ENCODE measurements at places on chromosomes 1 and 21.

GRCh38 chr21:41360072-41360821, 1.6 kb upstream of the MX2 start:
- DNase-seq, result no peak

DNA sequence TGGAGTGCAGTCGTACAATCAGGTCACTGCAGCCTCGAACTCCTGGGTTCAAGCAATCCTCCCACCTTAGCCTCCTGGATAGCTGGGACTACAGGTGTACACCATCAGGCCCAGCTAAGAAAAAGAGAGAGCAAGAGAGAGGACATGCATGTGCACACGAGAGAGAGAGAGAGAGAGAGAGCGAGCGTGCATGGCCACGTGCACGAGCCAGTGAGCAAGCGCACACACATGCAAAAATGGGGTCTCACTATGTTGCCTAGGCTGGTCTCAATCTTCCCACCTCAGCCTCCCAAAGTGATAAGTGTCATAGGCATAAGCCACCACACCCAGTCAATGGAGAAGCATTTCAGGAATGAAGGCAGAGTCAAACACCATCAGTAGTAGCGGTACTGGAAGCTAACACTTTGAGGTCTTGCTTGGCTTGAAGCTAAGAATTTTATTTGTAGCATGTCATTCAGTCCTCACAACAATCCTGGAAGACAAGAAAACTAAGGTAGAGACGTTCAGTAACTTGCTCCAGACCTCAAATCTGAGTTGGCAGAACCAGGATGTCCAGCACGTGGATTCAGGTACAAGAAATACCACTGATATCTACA, 14.5 kb downstream of the GNB1 start:
- DNase-seq, result no peak

DNA sequence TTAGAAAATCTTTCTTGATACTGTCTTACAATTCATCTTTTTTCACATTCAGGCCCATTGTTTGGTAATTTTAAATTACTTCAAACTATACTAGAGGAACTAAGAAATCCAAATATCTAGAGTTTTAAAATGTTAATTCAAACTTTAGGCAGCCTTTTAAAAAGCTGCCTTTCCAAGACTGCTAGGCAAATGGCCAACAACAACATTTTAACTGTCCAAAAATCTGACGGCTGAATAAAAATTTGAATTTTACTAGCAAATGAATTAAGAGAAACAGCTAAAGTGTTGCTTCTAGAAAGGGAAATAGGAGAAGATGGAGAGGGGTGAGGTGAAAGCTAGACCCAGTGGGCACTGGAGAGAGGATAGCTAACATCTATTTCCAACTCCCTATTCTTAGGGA, 17.2 kb downstream of the DPYD start:
- no peak for DNase-seq

DNA sequence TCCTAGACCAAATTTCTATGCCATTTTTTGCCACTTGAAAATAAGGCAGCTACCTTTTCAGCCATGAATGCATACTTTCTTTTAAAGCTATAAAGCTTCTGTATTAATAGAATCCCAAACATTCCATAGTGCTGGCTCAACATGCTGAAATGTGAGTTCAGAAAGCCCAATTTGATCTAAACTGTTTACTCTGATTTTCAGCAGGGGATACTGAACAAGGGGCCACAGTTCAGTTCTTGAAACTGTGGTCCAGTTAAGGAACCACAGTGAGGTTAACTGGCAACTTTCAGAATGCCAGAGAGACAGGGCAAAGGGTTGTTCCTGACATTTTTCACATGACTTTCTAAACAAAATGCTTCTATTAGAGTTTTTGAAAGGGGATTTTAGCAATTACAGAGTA, 85.7 kb upstream of the COL11A1 start:
- no peak for DNase-seq

GRCh38 chr1:161197560-161198193, 1.2 kb downstream of the ADAMTS4 start:
- DNase-seq, result no peak

GRCh38 chr1:234765181-234765580, 155.2 kb upstream of the IRF2BP2 start:
- DNase-seq, result no peak

DNA sequence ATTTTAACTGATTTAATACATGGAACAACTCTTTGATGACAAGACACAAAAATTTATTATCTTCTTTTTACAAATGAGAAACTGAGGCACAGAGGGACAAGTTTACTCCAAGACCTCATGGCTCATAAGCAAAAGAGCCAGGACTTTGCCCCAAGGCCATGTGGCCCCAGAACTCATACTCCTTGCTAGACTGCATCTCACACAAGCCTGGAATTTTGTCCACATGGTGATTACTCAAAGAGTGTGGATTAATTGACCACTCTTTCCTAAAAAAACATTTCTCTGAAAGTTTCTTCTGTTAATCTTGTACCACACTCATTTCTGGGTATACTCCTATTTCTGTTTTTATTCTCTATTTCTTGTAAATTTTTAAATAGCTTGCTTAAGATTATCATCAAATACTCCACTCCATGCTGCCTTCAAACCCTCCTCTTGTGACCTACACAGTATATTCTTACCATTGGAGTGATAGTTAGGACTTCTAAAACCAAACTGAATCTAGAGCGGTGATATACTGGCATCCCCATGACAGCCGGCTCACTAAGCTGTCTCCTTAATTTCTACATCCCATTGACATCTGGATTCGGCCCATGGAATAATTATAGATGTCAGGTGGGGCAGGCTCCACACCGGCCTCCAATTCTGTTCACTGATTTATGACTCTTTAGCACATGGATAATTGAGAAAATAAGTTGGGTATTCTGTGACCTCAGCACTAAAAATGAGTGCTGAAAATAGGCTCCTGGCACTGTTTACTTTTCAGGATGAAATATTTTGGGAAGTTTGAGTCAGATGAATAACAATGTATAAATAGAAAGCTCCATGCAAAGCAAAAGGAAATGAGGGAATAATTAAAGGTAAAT, 16.1 kb downstream of the RGS4 start:
- no peak for DNase-seq

DNA sequence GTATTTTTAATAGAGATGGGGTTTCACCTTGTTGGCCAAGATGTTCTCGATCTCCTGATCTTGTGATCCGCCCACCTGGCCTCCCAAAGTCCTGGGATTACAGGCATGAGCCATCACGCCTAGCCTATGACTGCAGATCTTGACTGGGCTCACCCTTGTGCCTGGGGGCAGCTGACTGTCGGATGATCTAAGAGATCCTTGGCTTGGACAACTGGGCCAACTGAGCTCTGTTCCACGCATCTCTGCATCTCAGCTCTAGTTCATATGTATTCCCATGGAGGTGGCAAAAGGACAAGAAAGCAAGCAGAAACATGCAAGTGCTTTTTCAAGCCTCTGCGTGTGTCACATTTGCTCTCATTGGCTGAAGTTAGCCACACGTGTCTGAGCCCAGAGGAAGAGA, 75.8 kb upstream of the SELENON start:
- DNase-seq, result no peak

- no peak for DNase-seq
Measured at GRCh38 chr1:67573311-67573872, 111.6 kb upstream of the GADD45A start.

GRCh38 chr1:155134880-155135414, 705 bp upstream of the SLC50A1 start:
- DNase-seq, result no peak

DNA sequence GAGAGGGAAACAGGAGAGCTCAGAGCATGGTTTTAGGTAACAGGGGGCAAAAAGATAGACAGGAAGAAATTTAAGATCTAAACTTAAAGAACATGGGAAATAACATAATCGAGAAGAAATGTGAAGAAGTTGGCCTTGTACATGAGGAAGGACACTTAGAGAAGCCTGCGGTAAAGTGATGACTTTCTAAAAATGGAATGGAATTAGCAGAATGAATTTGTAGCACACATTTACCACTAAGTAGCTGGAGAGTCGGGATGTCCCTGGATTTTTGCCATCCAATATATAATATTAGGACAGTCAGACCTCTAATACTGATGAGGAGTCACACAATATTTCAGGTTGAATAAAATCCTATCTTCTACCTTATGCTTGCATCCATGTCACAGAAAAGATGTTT, 77.7 kb upstream of the C1orf87 start:
- DNase-seq, result no peak

DNA sequence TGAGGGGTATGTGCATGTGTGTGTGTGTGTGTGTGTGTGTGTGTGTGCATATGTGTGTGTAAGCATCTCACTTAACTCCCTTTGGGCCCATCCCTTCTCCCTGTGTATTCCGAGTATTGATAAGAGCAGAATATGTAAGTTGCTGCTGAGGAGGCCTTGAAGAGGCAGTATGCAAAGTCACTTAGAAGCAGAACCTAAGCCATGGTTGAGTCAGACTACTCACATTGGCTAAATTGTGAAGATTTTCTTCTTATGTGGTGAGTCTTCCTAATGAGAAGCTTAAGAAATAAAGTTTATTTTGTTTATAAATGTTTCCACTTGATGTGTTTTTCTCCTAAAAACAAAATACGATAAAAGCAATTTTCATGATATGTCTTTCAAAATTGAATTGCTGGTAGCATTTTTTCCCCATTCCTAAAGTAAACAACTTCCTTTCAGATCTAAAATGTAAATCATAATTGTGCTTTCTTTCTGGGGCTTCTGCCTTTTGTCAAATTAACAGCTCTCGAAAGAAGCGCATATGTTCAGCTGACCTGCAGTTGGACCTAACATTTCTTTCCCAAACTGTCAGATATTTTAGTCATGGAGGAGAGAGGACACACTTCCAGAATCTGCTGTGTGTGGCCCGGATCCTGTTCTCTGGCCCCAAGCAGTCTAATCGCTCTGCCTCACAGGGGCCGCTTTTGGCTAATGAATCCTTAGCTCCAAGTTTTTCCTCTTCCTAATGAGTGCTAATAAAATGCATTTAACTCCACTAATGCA, 284.0 kb downstream of the DUSP10 start:
- DNase-seq, result no peak

- DNase-seq, result no peak
Measured at GRCh38 chr21:45571641-45572040, 29.4 kb upstream of the SLC19A1 start.

DNA sequence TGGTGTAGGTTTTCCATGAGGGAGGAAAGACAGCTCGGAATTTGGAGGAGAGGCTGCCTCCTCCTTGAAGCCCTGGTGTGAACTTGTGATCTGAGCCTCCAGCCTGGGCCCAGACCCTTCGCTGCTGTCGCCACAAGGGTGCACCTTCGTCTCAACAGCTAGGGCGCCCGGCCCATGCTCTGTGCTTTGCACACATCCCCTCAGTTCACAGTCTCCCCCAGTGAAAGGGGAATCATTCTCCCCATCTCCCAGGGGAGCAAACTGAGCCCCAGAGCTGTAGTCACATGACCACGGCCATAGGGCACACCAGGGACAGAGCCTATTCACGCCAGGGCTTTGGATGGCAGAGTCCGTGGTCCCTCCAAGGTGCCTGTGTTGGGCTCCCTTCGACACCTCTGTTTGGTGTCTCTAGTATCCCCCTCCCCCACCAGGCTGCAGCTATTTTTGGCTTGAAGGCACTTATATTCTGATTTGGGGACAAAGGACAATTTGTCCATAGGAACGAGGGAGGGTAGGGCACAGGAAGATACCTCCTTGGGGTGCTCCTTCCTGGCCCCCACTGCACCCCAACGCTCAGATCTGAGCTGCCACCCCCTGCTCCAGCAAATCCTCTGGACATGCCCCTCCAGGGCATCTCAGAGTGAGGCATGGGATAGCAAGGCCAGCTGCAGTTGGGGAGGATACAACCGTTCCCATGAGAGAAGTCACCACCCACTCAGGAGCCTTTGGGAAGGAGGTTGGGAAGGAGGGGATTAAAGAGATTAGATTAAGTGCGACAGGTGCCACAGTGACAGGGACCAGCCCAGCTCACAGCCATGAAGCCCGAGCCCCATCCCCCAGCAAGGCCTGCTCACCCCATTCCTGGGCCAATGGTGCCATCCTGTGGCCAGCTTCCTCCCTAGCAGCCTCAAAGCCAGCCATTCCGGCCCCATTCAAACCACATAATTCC, 15.7 kb downstream of the MATN1 start:
- DNase-seq, result no peak

GRCh38 chr21:25506887-25507286, 100.4 kb downstream of the MRPL39 start:
- no peak for DNase-seq

DNA sequence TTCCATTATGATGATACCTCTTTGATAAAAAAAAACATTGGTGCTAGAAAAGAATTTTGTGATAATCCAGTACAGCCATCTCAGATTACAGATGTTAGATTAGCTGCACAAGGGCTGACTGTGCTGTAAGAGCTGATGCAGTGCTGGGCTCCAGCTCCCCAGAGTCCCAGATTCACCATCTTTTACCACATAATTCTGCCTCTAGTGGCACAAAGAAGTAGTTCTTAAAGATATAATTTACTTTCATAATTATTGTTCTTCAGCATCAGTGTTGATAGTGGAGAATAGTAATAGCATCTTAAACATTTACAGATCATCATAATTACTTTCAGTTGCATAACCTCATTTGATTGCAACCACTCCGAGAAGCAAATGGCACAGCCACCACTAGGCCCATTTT, 262.1 kb downstream of the BRINP2 start:
- DNase-seq, result no peak

DNA sequence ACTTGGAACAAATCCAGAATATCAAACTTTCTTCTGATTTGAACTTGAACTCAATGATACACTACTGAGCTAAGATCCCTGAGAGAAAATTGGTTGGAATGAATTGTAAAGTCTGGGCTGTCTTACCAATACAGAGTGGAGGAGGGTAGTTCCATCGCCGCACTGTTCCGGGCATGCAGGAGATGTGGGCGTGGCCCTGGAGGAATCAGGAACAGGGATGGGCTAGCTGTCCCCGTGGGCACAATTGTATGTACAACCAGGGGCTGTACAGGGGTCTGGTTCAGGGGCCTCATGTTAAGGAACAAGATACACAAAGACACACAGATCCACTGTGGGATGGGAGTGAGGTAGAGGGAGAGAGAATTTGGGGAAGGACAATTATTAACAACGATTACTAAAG, 144.3 kb downstream of the ZSCAN20 start:
- no peak for DNase-seq

DNA sequence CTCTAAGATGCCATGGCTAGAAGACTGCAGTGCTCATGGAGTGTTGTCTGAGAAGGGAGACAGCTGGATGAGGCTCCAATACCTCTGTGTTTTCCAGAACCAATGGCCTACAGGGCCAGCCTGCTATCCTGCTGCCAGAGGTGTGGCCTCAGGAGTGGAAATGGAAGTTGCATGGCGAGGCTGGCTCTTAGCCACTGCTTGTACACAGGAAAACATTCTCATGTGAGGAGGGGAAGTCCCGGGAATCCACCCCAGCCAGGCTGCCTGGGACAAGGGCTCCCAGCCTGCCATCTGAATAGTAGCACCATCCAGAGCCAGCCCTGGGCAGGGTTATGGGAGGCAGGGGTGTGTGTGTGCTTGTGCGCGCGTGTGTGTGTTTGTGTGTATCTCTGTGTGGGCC, 56.5 kb downstream of the SDC3 start:
- DNase-seq, result no peak

- no peak for DNase-seq
Measured at GRCh38 chr1:230132758-230133157, 65.7 kb downstream of the GALNT2 start.

GRCh38 chr1:114310695-114311271, 157.1 kb upstream of the SYT6 start:
- DNase-seq, result no peak

- no peak for DNase-seq
Measured at GRCh38 chr1:47659146-47659545, 221.3 kb downstream of the FOXD2 start.

GRCh38 chr1:173856014-173856413, 11.8 kb downstream of the GAS5 start:
- no peak for DNase-seq

GRCh38 chr1:212142883-212143530, 107.5 kb downstream of the DTL start:
- DNase-seq, result no peak

Data from activated gamma-delta T cell (primary cell).